ENCODE measurements at places on chromosomes 2 and 18.

DNA sequence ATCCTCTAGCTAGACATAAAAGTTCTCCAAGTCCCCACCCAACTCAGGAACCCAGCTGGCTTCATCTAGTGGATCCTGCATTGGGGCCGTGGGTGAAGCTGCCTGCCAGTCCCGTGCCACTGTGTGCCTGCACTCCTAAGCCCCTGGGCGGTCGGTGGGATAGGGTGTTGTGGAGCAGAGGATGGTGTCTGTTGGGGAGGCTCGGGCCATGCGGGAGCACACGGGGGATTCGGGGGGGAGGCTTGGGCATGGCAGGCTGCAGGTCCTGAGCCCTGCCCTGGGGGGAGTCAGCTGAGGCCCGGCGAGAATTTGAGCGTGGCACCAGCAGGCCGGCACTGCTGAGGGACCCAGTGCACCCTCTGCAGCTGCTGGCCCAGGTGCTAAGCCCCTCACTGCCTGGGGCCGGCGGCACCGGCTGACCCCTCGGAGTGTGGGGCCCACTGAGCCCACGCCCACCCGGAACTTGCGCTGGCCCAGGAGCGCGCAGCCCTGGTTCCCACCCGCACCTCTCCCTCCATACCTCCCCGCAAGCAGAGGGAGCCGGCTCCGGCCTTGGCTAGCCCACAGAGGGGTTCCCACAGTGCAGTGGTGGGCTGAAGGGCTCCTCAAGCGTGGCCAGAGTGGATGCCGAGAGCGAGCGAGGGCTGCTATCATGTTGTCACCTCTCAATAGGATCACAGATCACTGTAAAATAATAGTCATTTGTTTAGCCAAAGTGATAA, 86.4 kb downstream of the ARL6IP6 start:
- DNase-seq: no peak

GRCh38 chr18:52394602-52395001, 54.6 kb downstream of the DCC start:
- DNase-seq: no peak

DNA sequence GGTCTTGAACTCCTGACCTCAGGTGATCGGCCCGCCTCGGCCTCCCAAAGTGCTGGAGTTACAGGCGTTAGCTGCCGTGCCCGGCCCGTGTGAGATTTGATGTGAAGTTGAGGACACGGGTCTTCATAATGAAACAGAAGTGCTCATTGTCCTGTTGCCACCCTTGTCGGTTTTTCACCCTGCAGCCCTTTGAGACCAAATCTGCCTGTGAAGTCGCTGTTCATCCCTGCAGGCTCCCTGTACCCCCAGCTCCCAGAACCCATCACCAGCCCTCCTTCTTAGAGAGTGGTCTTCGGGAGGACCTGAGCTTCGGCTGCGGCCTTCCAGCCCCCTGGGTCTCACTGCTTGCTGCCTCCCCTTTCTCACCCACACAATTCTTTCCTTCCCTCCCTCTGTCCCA, 325.2 kb downstream of the GBX2 start:
- no peak for DNase-seq

- DNase-seq: no peak
Observed at GRCh38 chr2:240955306-240956170, 42.9 kb upstream of the SNED1 start.

GRCh38 chr2:24272907-24273306, 87.4 kb downstream of the ITSN2 start:
- DNase-seq: no peak

- DNase-seq: no peak
Observed at GRCh38 chr2:70203086-70203485, 12.3 kb upstream of the C2orf42 start.

DNA sequence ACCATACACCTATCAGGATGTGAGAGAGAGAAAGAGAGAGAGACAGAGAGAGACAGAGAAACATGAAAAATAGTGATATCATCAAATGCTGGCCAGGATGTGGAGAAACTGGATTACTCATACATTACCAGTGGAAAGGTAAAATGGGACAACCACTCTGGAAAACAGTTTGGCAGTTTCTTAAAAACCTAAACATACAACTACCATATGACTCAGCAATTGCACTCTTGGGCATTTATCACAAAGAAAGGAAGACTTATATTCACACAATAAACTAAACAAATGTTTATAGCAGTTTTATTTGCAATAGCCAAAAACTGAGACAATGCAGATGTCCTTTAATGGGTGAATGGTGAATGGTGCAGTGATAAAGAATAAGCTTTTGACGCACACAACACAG, 29.1 kb downstream of the SLC4A3 start:
- DNase-seq: no peak

DNA sequence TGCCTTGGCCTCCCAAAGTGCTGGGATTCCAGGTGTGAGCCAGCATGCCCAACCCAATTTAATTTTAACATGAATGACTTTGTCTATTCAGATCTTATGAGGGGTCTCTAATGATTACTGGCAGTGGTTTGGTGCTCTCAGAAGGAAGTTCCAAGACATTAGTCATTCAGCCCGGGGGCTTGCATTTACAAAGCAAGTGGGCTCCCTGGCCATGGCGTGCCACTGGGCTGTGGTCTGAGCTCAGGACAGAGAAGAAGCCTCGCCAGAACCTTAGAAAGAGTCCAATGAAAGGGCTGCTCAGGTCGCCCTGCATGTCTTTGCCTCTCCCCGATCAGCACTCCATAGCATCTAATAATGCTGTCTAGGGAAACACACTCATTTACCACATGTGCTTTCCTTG, 182.6 kb upstream of the CHAC2 start:
- DNase-seq: no peak
